ENCODE measurements at places on chromosomes 4 and X.

DNA sequence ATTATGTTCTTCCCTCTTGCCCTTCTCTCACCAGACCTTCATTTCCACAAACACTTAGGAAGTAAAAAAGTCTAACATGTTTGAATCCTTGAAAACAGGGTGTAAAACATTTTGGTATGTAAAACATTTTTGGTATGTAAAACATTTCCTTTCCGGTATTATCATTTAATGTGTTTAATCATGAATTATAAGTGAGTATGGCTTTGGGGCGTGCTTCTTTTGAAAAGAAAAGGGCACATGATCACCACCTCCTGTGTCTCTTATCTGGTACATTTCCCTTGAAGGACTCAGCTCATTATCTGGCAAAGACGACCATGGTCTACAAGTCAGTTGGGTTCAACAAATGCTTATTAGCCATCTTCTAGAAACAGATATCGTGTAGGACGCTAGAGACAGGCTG, 283.6 kb downstream of the FRMPD4 start:
- no peak for DNase-seq

DNA sequence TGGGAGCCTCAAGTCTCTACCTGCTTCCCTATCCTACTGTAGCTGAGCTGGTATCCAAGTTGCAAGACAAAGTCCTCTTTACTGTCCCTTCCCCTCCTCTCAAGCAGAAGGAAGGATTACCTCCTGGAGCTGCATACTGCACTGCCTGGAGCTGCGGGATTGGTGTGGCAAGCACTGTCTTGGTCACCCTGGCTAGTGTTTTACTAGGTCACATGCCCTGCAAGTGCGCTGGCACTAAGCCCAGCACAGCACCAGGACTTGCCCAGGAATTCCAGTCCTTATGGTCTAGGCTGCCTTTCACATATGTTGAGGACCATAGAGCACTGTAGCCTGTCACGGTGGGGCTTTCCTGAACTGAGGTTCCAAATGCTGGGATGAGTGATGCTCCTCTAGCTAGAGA, 227.3 kb upstream of the ZC4H2 start:
- no peak for DNase-seq

DNA sequence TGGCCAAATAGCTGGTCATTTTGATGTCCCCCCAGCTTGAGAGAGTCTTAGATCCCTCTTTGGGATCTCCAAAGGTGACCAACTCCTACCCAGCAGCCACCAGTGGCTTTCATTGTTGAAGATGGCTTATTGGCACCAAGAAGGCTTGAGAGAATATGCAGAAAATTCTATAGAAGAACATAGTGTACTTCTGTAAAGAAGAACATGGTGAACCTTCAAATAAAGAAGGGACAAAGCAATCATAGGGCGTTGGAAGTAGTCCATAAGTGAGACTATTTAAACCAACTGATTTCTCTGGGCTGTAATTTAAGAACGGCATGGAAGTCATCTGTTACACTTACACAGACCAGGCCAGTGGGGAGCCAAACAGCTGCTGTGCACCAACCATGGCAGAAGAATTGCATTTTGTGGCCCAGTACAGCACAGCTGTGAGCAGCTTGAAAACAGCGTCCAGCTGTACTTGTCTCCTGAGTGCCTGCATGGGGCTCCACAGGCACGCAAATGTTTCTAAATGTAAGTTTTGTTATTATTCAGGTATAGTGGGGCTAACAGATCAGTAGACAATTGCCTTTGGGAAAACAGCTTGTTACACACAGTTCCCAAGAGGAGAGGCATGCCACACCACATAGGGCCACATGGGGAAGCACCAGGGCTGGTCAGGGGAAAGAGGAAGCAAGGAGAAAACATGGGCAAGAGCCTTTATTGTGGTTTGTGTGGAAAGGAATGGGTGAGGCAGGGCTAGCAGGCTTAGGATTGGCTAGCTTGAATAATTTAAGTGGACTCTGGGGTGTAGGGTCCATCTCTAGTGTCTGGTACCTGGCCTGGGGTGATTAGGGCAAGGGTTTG, 125.0 kb downstream of the ARHGAP6 start:
- DNase-seq, result no peak

GRCh38 chr4:53716011-53716410, 124.7 kb upstream of the LNX1 start:
- no peak for DNase-seq

DNA sequence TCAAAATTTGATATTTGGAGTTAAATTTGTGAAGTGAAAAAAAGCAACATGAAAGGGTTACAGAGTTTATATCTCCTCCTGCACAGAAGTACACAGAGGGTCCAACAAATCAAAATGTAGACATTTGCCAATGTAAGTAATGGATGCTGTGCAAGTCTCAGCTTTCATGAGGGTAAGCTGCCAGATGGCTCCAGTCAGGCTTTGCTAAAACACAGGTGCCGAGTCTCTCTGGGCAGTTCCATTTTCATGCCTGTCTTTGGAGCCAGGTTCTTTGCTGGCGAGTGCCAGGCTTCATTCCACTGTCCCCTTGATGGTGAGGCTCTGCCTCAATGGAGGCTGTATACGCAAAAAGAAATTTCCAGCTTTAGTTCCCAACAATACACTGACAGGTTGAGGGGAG, 27.9 kb downstream of the SLC4A4 start:
- DNase-seq, result no peak

- DNase-seq, result no peak
These were observed 85.4 kb upstream of the GIMD1 start for GRCh38 chr4:106454021-106454420.

GRCh38 chrX:125096870-125097269, 222.8 kb upstream of the TEX13C start:
- DNase-seq, result no peak

DNA sequence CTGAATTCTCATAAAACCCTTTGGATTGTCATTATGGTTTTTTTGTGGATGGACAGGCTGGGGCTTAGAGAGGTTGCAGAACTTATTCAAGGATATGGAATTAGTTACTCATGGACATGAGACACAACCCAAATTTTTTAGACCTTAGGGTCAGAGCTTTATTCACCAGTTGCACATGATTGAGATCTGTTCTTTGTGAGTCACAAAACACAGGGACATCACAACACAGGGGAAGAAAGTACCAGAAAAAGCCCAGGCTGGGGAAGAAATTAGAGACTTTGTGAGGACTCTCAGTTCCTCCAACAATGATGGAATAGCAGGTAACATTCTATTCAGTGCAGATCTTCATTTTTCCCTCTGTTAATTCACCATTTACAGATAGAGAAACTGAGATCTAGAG, 602.4 kb upstream of the CPEB2 start:
- no peak for DNase-seq
